Lower leg skin (tissue), 4 donors: ENCODE measurements at places on chromosomes 3 and 15.

DNA sequence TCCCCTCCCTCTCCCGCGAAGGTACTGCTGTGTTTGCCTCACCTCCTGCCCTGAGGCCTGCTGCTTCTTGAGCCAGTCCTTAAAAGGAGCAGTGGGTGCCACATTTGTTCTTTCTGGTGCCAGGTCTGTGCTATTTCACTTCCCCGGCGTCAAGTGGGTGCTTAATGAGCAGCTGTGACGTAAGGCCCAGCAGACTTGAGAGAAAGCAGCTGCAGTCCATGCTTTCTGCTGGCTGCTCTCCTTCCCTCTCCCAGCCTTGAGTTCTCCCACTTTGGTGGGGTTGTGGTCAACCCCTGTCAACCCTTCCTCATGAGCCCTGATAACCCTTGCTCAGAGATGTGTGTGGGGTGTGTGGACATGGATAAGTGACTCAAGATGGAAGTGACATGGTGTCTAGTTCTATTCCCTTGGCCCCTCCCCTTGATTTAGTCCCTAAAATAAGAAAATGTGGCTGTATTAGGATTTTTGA is 6.9 kb downstream of the INAFM2 start:
- DNase-seq = no peak

GRCh38 chr3:72338942-72339669 is 509.1 kb downstream of the SHQ1 start:
- peak; percentile 87 for DNase-seq

- DNase-seq = no peak
These were observed 83.6 kb downstream of the COL6A5 start for GRCh38 chr3:130428871-130429712.

GRCh38 chr3:11717301-11717700 is 73.6 kb upstream of the VGLL4 start:
- no peak for DNase-seq

DNA sequence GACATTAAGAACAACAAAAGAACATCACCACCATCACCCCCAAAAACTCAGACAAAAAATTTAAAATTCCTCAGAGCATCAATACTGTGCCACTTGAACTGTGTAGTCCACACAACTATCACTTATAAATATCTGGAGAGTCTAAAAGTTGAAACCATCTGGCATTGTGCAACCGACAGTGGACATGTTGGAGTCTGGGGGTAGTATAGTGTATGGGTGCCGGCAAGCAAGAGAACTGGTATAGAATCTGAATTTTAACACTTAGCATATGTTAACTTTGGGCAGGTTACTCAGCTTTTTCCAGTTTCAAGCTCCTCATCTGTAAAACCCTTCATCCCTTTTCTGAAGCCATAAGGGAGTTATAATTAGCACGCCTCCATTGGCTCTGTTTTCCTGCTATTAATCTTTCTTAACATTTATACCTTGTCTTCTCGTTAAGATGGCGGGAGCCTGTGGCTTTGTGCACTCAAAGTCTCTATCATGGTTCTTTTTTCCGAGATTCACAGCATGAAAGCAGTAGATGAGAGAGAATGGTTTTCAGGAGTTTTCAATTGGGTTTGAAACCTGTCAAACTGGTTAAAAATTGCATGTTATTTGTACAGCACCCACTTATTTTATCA is 255.7 kb upstream of the TBL1XR1 start:
- DNase-seq = no peak

DNA sequence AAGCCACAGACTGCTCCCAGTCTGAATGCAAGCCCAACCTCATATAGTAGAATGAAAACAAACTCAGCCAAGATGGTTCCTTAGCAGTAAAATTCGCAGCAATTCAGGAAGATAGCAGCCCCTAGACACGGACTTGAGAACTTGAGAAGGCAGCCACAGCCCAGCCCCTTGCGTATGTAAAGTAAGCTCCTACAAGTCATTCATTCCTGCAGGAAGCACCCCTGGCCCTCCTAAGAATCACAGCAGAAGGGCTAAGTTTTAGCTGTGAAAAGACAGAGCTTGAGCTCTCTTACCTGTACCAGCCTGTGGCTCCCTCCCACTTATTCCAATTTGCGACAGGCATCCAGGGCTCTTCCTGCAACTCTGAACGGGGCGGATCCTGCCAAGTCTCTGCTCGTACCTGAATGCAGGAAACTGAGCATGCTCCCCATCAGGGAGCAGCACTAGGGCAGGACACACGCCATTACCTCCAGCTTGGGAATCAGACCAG is 136.4 kb downstream of the MAGI1 start:
- peak; percentile 87 for DNase-seq

- DNase-seq = no peak
These were observed 477.4 kb upstream of the RASGRP1 start for GRCh38 chr15:39041979-39042495.

DNA sequence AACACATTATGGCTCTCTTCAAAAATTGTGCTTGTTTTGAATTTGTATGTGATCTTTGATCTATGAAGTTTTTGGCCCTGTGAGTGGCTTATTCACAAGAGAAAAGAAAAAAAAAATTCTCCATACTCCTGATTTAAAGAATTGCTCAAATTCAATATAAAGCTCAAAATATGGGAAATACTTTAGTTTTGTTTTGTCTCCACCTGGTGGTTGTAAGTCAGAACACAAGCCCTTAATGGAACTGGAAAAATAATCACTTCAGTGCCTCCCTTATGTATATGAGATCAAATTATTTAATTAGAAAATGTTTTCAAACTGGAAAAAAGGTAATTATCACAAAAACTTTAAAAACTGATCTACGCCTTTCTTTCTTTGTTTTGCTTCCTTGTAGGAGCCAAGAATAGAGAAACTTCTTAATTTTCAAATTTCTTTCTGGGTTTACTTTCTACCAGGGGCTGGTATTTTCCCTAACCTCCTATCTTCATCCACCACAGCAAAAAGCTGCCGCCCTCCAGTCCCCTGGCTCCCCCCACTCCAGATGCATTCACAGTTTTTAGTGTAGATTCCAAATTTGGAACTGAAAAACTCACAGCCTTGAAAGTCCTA is 50.6 kb downstream of the SERP1 start:
- no peak for DNase-seq

GRCh38 chr15:57510647-57511046 is 81.1 kb upstream of the MYZAP start:
- peak; percentile 85 for DNase-seq

DNA sequence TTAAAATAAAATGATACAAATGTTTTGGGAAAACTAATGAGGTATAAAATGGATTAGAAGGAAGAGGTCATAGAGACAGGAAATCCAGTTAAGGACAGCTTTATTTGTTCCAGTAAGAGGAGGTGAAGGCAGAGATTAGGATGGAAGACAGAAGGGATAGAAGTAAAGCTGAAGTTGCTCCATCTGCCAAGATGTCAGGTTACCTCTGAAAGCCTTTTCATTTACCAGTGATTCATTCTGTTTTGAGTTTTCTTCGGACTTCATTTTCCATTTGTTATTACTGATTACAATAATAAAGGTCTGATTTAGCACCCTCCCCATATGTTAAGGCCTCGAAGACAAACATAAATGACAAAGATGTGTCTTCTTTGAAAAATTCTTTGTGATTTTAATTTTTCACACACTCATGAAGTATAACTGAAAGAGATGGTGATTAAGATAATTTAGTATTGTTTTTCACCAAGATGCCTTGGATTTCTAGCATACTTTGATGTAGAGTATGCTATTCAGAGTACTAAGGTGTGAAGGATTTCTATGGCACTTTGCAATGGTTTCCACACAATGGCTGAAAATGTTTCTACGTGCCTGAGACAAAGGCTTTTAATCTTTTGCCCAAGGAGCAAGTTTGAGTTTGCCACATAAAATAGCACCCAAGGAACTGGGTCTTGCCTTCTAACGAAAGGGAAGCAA is 75.4 kb upstream of the PLAAT1 start:
- DNase-seq = no peak

DNA sequence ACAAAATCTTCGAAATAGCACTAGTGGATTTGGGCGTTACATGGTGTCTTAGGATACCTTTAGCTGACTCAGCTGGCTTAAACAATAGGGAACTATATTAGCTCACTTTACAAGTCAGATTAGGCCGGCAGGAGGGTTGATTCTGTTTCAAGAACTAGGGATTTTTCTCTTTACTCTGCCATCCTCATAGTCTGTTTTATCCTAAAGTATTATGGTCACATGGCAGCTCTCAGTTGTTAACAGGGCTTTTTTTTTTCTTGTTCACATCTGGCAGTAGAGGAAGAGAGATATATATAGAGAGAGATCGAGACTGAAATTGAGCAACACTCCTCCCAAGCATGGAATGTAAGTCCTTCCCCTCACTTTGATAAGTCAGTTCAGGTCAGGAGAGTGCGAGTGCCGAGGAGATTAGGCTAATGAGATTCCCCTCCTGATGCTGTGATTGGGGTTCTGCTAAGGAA is 32.9 kb downstream of the CHP1 start:
- no peak for DNase-seq

GRCh38 chr15:42373274-42373673 is 14.0 kb downstream of the CAPN3 start:
- no peak for DNase-seq

GRCh38 chr3:155047672-155048071 is 32.4 kb upstream of the MME start:
- no peak for DNase-seq

GRCh38 chr3:151452841-151453240 is 8.0 kb downstream of the IGSF10 start:
- DNase-seq = no peak

DNA sequence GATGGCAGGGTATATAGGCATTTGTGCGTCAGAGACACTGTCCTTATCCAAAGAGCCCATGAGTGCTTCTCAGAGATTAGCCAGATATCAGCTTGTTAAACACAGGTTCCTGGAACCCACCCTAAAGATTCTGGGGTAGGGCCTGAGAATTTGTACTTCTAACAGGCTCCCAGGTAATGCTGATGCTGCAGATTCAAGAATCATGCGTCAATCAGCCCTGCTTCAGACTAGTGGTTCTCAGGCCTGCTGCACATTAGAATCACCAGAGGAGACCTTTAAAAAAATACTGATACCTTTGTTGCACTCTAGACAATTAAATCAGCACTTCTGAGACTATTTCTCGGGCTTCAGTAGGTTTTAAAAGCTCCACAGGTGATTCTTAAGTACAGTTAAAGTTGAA is 369.5 kb downstream of the MFSD1 start:
- DNase-seq = no peak

- DNase-seq = no peak
These were observed 225.6 kb downstream of the TIGIT start for GRCh38 chr3:114519415-114519814.

- DNase-seq = no peak
These were observed 91.0 kb downstream of the CHRNA7 start for GRCh38 chr15:32121384-32121695.

DNA sequence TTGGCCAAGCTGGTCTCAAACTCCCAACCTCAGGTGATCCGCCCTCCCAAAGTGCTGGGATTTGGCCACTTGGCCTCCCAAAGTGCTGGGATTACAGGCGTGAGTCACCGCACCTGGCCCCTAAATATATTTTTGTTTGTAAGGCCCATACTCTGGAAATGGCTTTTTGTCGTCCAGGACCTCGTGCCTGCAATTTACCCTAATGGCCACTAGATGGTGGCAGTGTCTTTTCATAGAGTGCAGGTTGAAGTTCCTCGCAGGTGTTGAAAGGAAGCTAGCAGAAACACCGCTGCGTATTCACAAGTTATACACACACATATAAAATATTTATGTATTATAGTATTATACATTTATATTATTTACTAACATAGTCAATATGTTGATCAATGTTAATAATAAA is 97.2 kb downstream of the LRTM1 start:
- no peak for DNase-seq

- no peak for DNase-seq
These were observed 173.9 kb downstream of the MEIS2 start for GRCh38 chr15:36926427-36926825.

DNA sequence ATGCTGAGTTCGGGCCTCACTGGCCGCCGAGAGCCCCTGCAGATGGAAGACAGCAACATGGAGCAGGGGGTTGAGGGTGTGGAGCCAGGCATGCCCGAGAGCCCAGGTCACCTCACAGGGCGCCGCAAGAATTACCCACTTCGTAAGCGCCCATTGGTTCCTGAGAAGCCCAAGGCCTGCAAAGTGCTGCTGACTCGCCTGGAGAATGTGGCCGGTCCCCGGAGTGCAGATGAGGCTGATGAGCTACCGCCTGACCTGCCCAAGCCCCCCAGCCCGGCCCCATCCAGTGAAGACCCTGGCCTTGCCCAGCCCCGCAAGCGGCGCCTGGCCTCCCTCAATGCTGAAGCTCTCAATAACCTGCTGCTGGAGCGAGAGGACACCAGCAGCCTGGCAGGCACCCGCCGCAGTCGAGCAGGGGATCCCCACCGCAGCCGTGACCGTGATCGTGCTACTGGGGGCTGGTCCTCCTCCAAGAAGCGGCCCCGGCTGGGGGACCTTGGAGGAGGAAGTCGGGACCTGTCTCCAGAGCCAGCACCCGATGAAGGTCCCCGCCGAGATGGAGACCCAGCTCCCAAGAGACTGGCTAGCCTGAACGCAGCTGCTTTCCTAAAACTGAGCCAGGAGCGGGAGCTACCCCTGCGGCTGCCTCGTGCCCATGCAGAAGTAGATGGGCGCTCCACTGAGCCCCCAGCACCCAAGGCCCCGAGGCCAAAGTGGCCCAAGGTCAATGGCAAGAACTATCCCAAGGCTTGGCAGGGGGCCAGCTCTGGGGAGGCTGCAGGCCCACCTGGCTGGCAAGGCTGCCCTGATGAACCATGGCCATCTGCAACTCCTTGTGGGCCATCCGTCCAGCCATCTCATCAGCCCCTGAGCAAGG is 12.1 kb upstream of the CHST14 start:
- DNase-seq = no peak

GRCh38 chr15:73873889-73874511 is 636 bp downstream of the TBC1D21 start:
- no peak for DNase-seq

- DNase-seq = no peak
These were observed 319.6 kb downstream of the AGBL1 start for GRCh38 chr15:86399041-86399954.

DNA sequence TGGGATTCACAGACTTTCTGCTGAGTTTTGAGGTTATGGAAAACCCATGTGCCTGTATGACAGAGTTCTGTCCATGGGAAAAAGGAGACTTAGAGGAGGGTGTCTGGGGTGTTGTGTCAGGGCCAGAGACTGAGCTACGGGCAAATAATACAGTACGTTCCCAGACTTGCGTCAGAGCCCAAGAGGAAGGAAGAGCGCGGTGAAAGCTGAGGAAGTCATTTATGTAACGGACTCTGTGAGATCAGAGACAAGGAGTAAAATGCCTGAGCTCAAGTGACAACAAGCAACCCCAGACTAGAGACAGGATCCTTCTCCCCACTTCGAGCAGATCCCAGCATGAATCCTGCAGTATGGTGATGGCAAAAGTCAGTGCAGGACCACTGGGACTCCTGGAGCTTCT is 368.6 kb upstream of the MCTP2 start:
- peak; percentile 48 for DNase-seq
